ENCODE measurements at places on chromosomes 1 and 21.

GRCh38 chr1:83796409-83796808, 202.5 kb downstream of the TTLL7 start:
- no peak for DNase-seq

- DNase-seq = no peak
Measured at GRCh38 chr1:99538618-99538956, 107.3 kb upstream of the PALMD start.

- DNase-seq = no peak
Measured at GRCh38 chr1:15016526-15016925, 137.0 kb upstream of the TMEM51 start.

DNA sequence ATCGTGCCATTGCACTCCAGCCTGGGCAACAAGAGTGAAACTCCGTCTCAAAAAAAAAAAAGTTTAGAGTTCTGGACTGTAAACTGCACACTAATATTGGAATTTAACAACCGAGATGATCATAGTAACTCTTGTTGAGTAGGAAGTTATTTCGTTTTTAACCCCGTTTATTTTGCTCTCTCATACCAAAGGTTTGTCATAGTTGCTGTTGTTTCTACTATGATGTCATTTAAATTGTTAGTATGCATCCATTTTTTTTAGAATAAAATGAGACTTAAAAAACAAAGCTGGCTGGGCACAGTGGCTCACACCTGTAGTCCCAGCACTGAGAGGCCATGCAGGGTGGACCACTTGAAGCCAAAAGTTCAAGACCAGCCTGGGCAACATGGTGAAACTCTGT, 49.3 kb downstream of the DOP1B start:
- DNase-seq = no peak

DNA sequence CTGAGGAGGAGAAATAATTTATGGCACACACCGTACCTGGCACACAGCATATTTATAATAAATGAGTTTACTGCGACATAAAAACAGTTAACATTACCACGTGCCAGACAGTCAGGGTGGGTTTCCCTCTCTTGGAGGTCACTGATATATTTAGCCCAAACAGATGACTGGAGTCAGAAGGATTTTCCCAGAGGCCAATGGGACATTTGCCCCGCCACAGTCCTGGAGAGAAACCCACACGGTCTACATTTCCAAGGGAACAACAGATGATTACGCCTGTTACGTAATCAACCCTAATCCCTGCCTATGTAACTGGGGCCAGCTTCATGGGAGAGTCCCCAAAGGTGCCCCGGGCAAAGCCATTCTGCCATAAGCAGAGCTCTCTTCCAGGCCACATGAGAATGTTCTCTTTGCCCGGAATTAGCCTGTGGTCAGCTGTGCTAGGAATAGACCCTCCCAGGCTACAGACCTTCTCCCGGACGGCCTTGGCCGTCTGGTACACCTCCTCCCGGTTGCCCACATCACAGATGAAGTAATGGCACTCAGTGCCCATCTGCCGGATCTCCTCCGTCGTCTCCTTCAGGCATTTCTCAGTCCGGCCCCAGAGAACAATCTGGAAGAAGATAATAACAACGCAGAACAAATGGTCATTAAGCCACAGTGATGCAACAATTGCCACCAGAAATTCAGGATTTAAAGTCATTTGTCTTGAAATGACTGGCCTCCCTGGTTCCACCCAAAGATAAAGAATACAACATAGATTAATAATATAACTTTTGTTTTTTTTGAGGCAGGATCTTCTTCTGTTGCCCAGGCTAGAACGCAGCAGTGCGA, 37.7 kb downstream of the DHRS3 start:
- no peak for DNase-seq

- DNase-seq = peak; percentile 12
Measured at GRCh38 chr1:11320153-11320936, 47.3 kb downstream of the UBIAD1 start.

GRCh38 chr1:31373056-31373896, at the start of gene FABP3:
TSS of gene FABP3 (minus strand) at chr1:31373076. CDS start at chr1:31373014, 62 bp downstream.
- no peak for DNase-seq

- no peak for DNase-seq
Measured at GRCh38 chr1:44557778-44558177, 116.5 kb downstream of the TMEM53 start.

GRCh38 chr21:14678973-14679574, 133.0 kb upstream of the SAMSN1 start:
- DNase-seq = no peak

GRCh38 chr1:78427506-78427905, 63.3 kb upstream of the PTGFR start:
- no peak for DNase-seq

DNA sequence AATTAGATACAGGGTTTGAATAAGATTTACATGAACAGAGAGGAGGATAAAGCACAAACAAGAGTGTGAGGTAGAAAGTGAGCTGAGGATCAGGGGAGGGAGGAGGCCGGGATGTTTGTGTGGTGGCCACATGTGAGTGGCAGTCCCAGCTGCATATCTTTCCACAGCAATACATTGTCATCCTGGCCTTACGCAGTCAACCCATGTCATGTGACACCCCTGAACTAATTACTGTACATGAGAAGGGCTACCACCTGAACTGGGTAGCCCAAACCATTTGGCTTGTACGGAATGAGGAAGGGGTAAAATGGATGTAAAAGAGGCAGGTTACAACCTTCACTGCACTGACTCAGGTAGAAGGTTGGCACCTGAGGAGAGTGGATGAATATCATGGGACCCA, 4.2 kb downstream of the SLAMF7 start:
- no peak for DNase-seq

DNA sequence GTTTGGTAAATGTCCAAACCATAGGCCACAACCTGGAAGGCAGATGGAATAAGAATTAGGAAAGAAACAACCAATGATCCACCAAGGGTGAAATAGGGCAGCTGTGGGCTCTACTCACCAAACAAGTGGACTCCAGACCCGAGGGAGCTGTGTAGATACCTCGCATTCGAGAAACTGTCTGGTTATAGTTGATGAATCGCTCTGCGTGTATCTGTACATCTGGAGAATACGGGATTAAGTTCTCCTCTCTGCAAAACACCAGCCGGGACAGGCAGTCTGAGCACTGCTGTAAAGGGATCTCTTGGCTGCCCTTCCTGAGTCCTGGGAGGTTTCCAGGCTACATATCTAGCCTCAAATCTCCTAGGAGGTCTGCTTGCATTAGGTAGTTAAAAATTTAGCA, 9.4 kb upstream of the UBR4 start:
- DNase-seq = no peak

DNA sequence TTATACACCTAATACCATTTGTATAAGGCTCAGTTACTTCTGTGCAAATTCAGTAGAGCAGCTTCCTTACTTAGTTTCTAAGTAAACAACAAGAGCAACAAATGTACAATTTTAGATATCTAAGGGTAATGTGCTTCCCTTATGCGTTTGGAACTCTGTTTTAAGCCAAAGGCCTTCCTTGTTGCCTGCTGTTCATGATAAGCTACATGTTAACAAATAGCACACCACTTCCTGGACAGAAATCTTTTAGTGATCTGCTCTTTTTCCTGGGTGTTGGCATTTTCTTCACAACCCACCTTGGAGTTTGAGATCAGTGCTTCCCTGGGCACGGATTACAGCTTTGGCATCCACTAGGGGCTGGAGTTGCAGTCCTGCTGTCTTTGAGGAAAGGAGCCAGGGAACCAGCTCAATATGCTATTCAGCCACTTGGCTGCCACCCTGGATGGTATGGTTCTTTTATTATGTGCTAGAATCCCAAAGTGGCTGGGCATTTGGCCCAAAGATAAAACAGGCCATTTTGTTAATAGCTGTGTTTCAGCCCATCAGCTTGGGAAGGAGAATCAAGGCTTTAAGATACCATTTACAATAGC, 55.6 kb upstream of the ADAR start:
- DNase-seq = no peak

DNA sequence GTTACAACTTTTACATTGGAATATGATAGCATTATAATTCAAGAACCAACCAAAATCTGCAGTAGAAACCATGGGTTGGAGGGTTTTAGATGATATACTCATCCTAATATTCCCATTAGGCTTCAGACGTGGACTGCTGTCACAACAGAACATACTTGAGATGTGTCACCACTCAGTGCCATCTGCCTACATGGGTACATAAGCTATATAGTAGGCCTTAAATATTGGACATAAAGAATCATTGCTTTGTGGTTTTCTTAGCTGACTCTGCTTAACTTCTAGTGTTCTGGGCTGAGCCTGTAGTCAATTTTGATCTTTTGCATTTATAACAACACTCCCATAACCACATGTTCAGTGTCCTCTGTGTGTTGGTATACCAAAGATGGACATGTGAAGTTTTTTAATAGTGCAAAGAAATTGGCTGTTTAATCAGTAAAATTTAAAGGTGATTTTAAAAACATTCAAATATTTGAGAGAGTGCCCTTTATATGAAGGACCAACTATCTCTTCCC, 14.2 kb downstream of the RAP1A start:
- DNase-seq = no peak

GRCh38 chr1:66563094-66563800, 29.3 kb downstream of the SGIP1 start:
- DNase-seq = no peak

DNA sequence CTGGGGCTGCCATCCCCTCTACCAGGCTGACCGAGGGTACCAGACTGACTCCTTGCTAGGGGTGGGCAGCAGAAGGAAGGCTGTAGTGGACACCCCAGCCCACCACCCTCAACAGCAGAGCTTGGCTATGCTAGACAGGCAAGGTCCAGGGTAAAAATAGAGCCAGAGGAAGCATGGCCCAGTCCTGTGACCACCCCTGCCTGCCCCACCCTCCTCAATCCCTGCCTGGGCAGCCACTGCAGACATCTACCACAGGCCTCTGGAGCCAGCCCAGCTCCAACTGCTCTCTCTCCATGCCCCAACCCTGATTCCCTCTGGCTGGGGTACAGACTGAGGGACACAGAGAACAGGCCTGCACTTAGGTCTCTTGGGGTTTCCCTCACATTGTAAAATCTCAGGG, 1.7 kb downstream of the S100A1 start:
- DNase-seq = no peak

GRCh38 chr1:236052232-236052993, 12.5 kb downstream of the NID1 start:
- DNase-seq = no peak

GRCh38 chr1:246597971-246598370, 31.7 kb downstream of the CNST start:
- DNase-seq = no peak

- no peak for DNase-seq
Measured at GRCh38 chr1:69088571-69088970, 479.2 kb upstream of the LRRC7 start.

GRCh38 chr1:235734335-235734734, 84.8 kb upstream of the GNG4 start:
- DNase-seq = no peak

- no peak for DNase-seq
Measured at GRCh38 chr1:97372531-97372930, 548.3 kb downstream of the DPYD start.

DNA sequence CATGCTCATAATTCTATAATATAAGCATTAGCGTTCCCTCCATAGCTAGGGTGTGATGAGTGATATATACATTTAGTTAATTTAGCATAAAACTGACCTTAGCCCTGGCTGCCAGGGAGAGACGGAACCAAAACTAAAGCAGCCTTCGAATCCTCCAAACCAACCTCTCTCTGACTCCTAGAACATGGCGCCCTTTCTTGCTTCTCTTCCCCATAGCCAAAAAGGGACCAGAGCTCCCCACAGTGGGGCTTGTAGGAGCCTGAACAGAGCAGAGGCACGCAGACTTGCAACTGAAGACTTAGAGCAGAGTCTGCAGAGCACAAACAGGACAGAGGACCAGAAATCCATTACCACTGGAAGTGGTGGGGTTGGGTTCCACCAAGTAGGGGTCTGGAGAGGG, 17.7 kb downstream of the IRF2BP2 start:
- DNase-seq = no peak

- DNase-seq = no peak
Measured at GRCh38 chr1:17007121-17007520, 4.6 kb downstream of the ATP13A2 start.

DNA sequence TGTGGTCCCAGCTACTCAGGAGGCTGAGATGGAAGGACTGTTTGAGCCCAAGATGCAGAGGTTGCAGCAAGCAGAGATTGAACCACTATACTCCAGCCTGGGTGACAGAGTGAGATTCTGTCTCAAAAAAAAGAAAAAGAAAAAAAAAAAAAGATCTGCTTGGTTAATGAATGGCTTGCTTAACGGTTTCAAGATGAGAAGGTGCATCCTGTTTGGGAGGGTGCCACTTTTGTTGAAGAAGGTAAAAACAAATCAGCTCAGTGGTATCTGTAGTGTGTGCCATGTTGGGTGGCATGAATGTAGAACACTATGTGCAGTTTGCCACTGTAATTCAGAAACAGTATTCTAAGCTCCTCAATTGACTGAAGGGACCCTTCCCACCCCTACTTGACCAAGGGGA, 94.9 kb upstream of the ETV3 start:
- no peak for DNase-seq

- DNase-seq = no peak
Measured at GRCh38 chr1:8077120-8077573, 51.0 kb upstream of the ERRFI1 start.

GRCh38 chr1:200073286-200073637, 45.8 kb downstream of the NR5A2 start:
- no peak for DNase-seq

- no peak for DNase-seq
Measured at GRCh38 chr21:28771790-28772501, 220.7 kb downstream of the LTN1 start.

GRCh38 chr1:229990326-229990725, 76.7 kb upstream of the GALNT2 start:
- DNase-seq = no peak

DNA sequence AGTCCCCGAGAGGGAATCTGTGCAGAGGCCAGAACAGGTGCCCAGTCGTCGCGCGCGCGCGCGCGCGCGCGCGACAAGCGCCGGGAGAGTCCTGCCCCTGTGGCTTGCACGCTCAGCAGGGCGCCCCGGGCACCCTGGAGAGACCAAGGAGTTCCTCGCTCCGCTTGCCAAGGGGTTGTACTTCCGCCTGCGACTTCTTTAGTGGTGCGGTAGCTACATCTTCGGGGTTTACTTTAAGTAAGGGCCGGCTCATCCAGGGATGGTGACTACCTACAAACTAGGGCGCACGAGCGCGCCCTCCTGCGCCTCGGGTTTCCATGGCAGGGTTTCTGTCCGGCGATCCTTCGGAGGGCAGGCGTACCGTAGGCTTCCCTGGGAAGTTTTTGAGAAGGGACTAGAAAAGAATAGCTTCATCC, 1.4 kb downstream of the LHX4 start:
- DNase-seq = no peak

DNA sequence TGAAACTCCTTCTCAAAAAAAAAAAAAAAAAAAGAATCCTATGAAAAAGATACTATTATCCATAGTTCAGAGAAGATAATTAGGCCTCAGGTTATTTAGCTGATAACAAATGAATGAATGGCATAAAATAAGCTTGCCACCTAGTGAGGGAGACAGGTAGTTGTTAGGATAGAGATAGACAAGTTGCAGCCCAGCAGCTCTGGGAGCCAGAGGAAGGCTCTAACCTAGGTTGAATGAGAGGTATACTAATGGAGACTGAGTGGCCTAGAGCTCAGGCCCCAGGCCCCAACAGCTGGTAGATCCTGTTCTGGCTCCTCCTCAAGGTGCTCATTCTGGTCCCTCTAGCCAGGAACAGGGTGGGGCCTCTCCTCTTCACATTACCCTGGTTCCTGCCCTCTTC, 20.6 kb upstream of the RSPO1 start:
- no peak for DNase-seq
